ENCODE measurements at places on chromosomes 5 and 9.

GRCh38 chr9:7489036-7489435, 310.5 kb downstream of the DMAC1 start:
- DNase-seq: no peak

DNA sequence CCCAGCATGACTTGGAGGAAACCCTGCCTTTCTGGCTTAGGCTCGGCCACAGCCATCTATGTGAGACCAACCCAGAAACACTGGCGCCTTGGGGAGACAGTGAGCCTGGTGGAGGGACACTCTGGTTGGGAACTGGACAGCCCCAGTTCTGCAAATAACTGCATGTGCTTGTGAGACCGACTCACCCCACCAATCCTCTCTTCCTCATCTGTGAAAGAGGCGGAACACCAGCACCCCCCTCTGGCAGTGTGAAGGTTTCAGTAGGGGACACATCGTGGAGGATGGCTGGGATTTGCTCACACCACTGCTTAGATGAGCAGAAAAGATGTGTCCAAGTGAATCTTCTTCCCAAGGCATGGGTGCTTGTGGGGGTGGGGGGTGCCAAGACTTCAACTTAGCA, 43.4 kb upstream of the N4BP3 start:
- DNase-seq: no peak

DNA sequence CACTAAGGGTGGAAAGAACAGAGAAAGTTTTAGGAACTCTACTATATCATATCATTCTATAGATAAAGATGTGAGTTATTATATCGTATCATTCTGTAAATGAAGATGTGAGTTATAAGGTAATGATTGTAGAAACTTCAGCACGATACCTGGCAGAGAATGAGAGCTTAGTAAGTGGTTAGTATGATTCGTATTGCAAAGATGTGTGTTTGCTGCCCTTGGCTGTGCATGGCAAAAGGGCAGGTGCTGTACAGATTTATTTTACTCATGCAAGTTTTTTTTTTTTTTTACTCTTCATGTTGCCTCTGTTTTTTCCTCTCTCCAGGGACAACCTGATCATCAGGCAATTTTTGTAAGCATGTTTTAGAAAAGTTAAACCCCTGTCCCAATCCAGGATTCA, 83.3 kb downstream of the EGFLAM start:
- DNase-seq: no peak

DNA sequence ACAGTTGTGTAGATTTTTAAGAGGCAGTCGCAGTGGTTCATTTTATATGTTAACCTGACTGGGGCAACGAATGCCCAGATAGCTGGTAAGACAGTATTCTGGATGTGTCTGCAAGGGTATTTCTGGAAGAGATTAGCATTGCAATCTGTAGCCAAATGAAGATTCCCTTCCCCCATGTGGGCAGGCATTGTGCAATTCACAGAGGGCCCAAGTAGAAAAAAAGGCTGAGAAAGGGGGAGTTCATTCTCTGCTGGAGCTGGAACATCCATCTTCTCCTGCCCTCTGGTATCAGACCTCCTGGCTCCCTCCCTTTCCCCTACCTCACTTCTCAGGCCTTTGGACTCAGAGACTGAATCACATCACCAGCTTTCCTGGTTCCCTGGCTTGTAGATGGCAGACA, 70.6 kb downstream of the TENT4A start:
- DNase-seq: no peak

DNA sequence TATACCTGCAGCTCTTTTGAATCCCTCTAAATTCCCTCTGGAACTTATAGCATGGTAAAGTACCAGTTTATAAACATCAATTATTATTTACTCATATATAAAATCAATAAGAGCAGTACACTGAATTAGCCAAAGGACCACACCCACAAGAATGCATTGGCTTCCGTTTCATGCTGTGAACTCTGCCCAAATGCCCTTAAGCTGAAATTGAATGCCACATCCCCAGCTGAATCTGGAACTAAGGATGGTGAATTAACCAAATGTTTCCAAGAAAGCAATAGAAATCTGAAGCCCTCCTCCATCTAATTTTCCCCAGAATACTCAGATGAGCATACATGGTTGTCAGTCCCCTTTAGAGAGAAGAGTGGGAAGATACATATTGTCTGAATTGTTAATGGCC, 436.4 kb upstream of the FTMT start:
- no peak for DNase-seq

- no peak for DNase-seq
Measured at GRCh38 chr5:195401-196160, 4.3 kb downstream of the LRRC14B start.

GRCh38 chr9:97666907-97667686, 30.0 kb downstream of the XPA start:
- DNase-seq: no peak

GRCh38 chr5:169367861-169368260, 66.9 kb upstream of the SLIT3 start:
- no peak for DNase-seq

DNA sequence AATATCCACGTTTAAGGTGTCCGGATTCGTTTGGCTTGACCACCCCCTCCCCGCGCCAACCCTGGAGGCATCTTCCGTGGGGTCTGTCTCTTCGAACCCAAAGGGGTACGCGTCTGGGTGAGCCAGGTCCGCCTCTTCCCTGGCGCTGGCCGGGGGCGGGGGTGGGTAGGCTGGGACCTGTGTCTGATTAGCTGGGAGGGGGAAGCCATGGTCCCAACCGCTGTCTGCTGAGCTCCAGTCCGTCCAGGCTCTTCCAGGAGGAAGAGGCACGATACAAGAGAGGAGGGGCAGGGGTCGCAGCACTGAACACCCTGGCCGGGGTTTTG, at the start of gene LVRN:
LVRN (plus strand) TSS at position 237 of the 326 bp plus-strand sequence. CDS start 143 bp downstream, outside the sequence.
- no peak for DNase-seq

- DNase-seq: no peak
Measured at GRCh38 chr5:149303210-149303609, 31.6 kb downstream of the AFAP1L1 start.

DNA sequence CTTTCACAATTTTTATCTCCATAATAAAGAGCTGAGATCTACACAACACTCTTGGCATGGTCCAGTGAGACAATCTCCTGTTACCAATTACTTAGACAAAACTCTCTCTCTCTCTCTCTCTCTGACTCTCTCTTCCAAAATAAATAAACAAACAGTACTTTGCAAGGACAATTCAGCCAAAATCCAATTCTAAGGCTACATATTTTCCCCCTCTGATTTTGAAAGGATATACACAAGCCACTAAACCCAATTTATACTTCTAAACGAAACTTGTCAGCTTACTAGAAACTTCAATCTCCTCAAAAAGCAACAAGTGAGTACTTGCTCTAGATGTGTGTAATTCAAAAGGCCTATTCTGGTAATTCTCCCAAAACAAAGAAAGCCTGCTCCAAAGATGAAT, 26.3 kb upstream of the TNPO1 start:
- DNase-seq: no peak

- DNase-seq: no peak
Measured at GRCh38 chr5:147851578-147851977, 20.1 kb upstream of the SPINK1 start.

- DNase-seq: no peak
Measured at GRCh38 chr5:79002374-79002773, 17.3 kb upstream of the ARSB start.

DNA sequence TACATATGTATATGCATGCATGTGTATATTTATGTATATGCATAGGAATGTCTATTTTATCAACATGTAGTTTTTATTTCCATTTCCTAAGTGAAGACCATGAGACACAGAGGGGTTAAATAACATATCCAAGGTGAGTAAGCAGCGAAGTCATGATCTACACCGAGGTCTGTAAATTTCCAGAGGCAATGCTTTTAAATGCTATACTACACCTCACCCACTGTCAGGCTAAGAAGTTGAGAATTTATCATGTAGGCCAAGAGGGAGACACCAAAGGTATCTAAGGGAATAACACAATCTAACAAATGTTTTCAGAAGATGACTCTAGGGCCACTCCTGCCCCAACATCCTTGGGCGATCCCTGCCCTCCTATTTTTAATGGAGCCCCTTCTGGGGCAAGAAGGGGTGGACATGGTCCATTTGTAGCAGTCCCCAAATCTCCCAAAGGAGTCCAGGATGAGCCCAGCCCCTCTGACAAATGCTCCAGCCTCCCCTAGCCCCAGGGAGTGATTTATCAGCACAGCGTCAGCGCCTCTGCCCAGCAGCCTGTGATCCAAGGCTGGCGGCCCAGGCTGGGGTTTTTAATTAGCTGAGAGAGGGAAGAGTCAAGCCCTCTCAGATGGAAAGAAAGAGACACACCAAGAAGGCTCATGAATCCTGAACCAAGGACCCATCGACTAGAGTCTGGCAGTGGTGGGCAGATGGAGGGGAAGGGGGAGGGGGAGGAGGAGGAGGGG, 339.9 kb downstream of the ASTN2 start:
- no peak for DNase-seq

DNA sequence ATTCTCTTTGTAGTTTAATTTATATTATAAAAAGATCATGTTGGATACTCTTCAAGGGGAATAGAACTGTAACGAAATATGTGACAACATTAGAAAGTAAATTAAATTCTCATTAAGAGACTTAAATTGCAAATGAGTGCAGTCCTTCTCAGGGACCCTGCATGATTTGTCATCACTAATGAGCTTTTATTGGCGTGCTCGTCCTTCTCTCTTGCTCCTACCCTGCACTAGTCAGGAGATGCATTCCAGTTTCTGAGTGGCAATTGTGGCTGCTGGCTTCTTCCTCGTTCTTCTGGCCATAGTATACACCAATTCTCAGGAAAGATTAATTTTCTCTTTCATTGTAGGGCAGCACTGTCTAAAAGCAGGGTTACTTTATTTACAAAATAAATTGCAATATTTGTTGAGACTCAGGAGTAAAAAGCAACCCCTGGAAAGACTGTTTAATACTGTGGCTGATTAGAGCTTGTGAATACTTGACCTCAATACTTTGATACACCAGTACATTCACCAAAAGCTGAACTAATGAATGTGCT, 376.3 kb upstream of the CHD1 start:
- no peak for DNase-seq

- no peak for DNase-seq
Measured at GRCh38 chr5:126948011-126948355, 82.4 kb downstream of the MARCHF3 start.

DNA sequence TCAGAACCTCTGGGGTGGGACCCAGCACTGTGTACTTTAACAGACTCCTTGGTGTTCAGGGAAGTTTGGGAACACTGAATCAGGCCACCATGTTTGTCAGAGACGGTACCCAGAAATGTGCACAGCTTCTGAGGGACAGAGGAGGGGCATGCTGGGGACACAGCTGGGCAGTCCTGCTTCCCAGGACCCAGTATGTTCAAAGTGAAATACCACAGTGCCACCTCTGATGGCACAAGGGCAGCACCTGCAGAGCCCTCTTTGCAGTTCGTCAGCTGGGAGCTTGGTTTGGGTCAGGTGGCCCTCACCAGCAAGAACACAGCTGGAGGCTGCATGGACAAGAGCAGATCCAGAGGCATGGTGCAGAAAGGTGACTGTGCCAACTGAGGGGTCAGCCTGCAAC, 51.2 kb downstream of the NDST1 start:
- no peak for DNase-seq

- DNase-seq: no peak
Measured at GRCh38 chr5:138470322-138471051, 5.2 kb downstream of the EGR1 start.

GRCh38 chr5:79800979-79801827, 111.6 kb downstream of the CMYA5 start:
- no peak for DNase-seq

GRCh38 chr9:79037338-79037737, 534.4 kb upstream of the TLE4 start:
- DNase-seq: no peak

DNA sequence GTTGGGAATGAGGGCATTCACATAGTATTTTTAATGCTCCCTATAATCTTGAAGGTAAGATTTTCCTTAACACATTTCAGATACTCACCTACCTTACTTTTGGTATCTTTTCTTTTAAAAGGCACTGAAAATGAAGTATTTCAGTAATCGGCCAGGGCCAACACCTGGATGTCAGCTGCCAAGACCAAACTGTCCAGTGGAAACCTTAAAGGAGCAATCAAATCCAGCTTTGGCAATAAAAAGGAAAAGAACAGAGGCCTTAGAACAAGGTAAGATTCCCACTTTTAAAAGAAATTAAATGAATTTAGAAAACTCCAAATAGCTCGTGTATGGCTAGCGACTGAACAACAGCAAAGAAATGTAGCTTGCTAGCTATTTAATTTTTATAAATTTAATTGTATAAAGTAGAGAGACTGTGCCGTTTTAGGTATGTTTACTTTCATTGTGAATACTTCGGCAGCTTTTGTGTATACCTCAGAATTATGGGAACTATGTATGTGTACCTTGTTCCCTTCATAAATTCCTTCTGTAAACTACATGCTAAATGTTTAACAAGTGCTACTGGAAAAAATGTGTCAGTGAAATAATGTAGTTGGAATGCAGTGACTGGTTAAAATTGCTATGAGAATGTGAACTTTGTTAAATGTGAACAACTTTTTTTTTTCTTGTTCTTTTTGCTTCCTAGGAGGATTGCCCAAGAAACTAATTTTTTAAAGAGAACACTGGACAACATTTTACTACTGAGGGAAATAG, 41.9 kb downstream of the CDK7 start:
- no peak for DNase-seq

DNA sequence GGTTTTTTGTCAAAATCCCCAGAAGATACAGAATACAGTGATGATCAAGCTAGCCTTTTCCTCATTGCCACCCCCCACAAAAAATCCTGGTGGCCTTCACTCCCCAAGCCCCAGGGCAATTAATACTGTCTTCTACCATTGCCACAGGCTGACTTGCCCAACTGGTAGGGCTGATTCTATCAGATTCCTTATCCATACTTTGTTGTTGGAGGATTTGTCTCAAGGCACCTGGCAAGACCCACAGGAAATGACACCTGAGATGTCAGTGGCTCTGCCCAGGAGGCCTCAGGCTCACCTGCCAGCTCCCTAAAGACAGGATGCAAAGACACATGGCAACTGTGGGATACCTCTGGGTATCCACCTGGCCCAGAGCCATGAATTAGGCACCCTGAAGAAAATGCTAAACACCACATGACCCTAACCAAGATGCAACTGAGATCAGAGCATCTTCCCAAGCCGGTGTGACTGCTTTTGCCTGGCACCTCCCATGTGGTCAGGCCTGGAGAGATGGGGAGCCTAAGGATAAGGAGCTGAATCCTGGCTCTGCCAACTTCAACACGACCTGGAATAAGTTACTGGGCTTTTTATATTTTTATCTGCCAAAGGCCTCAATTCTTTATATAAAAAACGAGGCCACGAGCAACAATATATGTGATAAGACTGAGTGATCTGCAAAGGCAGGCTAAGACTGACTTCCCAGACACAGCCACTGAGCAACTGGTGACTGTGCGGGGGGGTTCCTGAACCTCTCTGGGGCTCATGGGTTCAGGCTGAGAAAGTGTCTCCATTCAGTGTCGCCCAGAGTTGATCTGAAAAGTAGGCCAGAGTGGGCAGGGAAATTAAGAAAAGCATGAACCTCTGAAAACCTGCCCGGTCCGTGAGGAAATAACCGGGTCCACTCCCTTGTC, 944 bp downstream of the ATOX1 start:
- no peak for DNase-seq

DNA sequence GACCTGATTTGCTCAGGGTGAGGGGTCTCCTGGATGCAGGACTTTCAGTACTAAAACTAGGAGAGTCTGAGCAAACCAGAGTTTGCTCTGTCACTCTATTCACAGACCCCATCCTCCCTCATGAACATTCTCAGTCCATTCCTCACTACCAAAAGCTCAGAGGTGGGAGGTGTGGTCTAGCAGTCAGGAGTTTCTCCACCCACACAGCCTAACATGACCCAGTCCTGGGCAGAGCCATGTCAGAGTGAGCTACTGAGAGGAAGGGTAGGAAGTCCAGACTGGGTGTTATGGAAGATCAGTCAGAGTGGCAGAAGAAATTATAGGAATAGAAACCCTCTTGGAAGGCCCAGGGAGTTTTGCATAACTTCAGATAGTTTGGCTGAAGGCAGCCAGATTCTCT, 113.3 kb upstream of the GRAMD2B start:
- DNase-seq: no peak
